Activated CD8-positive, alpha-beta T cell treated with anti-CD3 and anti-CD28 coated beads, Interleukin-2, amount 10 ng/mL, durations not matched to agents 7 days and 5 days (primary cell): ENCODE measurements at places on chromosomes 3 and 15. TPM values are rescaled to one million over a fixed set of nuclear protein-coding genes. Genes with fewer than 3 reads are reported as not detected.

The MYL3 gene
- total RNA-seq: not detected

The CD200R1L gene
- not detected for total RNA-seq

The ZPLD1 gene
- not detected for total RNA-seq

The SMARCC1 gene
- 98.1 TPM for total RNA-seq

The SEMA3B gene
- total RNA-seq: 0.84 TPM

The CCR3 gene
- total RNA-seq: 0.37 TPM

The NCK1 gene
- total RNA-seq: 39.1 TPM

The CDCP1 gene
- total RNA-seq: 17.7 TPM

The FEZF2 gene
- not detected for total RNA-seq

The ITIH1 gene
- total RNA-seq: not detected

The IL20RB gene
- total RNA-seq: 2.1 TPM

The KBTBD8 gene
- total RNA-seq: 10.8 TPM

The MGLL gene
- 2.2 TPM for total RNA-seq

The AGBL1 gene
- not detected for total RNA-seq

GRCh38 chr3:34929036-34929435, 710.3 kb upstream of the ARPP21 start:
- no peaks in the 10 kb centered on the region for H3K27me3 ChIP-seq
- H3K27ac ChIP-seq: no peak overlapping the region
- H3K4me3 ChIP-seq: no peak overlapping the region

DNA sequence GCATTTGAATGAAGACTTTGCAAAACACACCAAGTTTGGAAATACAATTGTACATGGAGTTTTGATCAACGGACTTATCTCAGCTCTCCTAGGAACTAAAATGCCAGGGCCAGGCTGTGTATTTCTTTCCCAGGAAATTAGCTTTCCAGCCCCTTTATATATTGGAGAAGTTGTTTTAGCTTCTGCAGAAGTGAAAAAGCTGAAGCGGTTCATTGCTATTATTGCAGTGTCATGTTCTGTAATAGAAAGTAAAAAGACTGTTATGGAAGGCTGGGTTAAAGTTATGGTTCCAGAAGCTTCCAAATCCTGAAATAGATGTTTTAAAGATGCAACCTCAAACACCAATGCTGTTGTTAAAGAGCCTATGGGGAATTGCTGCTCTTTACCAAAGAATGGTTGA, 11.5 kb downstream of the HTD2 start:
- peaks cover 48% of the 10 kb centered on the region for H3K36me3 ChIP-seq
- no peak for DNase-seq
- no peaks in the 10 kb centered on the region for H3K27me3 ChIP-seq

GRCh38 chr3:68972358-68972979, 40.1 kb upstream of the TAFA4 start:
- H3K27ac ChIP-seq: no peak overlapping the region
- DNase-seq: peak; percentile 66
- no peaks in the 10 kb centered on the region for H3K4me1 ChIP-seq
- no peak overlapping the region for H3K4me3 ChIP-seq

DNA sequence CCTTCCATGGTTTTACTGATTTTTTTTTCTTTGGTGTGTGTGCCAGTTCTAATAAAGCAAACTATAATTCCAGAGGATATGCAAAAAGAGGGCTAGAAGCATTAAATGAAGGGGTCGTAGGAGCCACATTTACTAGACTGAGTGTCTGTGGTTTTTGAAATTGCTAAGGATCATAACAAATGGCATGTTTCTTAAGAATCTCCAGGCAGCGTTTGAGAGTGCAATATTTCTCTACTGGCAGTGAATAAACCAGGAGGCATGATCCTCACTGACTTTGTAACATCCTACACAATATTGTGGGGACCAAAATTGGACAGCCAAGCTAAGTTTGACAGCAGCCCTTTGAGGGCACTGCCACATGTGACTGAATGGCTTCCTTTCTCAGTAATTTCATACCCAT, 115.9 kb upstream of the CCNL1 start:
- no peaks in the 10 kb centered on the region for H3K4me1 ChIP-seq
- no peaks in the 10 kb centered on the region for H3K36me3 ChIP-seq
- no peak for DNase-seq

GRCh38 chr15:85049805-85050204, 68.1 kb downstream of the PDE8A start:
- H3K36me3 ChIP-seq: peaks cover 10% of the 10 kb centered on the region
- no peak overlapping the region for H3K27ac ChIP-seq
- H3K4me3 ChIP-seq: no peak overlapping the region
- H3K4me1 ChIP-seq: peaks cover 42% of the 10 kb centered on the region
- H3K27me3 ChIP-seq: no peaks in the 10 kb centered on the region

- no peak overlapping the region for H3K27ac ChIP-seq
- no peak for DNase-seq
- peaks cover 41% of the 10 kb centered on the region for H3K4me1 ChIP-seq
- peaks cover 45% of the 10 kb centered on the region for H3K36me3 ChIP-seq
Observed at GRCh38 chr3:188180114-188180513, 26.2 kb downstream of the LPP start.

DNA sequence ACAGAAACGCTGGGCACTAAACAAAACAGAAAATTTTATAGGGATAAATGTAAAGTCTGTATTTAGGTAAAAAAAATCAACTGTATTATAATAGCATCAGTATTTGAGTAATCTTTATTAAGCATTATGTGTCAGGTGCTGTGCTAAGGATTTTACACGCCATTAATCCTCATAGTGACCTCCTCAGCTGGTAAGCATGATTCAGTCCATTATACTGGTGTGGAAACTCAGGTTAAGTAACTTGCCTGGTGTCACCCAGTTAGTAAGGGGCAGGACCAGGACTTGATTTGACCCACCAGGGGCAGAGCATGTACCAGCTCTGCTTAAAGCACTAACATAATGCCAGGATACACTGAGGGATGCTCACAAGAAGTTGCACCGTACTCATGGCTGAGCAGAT, 4.8 kb downstream of the MYO5C start:
- no peak for DNase-seq
- H3K36me3 ChIP-seq: no peaks in the 10 kb centered on the region
- H3K4me1 ChIP-seq: peaks cover 46% of the 10 kb centered on the region

DNA sequence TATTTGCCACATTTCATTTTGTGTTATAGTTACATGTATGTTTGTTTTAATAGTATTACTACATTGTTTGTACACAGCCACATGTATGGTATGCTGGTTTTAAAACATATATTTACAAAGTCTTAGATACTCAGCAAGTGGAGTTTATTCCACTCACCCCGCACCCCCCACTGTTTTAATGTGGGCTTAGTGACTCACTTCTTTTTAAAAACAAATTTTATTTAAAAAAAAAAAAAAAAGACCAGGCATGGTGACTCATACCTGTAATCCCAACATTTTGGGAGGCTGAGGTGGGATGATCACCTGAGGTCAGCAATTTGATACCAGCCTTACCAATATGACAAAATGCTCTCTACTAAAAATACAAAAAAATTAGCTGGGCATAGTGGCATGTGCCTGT, 26.9 kb upstream of the TJP1 start:
- no peak for DNase-seq
- no peaks in the 10 kb centered on the region for H3K4me1 ChIP-seq
- H3K27ac ChIP-seq: no peak overlapping the region
- no peaks in the 10 kb centered on the region for H3K36me3 ChIP-seq
- peaks cover under 1% of the 10 kb centered on the region for H3K27me3 ChIP-seq

- peaks cover 2% of the 10 kb centered on the region for H3K27me3 ChIP-seq
- no peak overlapping the region for H3K27ac ChIP-seq
- no peaks in the 10 kb centered on the region for H3K36me3 ChIP-seq
- no peak overlapping the region for H3K4me3 ChIP-seq
Observed at GRCh38 chr3:139455206-139455605, 21.1 kb downstream of the RBP2 start.

- H3K27ac ChIP-seq: no peak overlapping the region
- H3K4me1 ChIP-seq: peaks cover 18% of the 10 kb centered on the region
- H3K4me3 ChIP-seq: no peak overlapping the region
- H3K36me3 ChIP-seq: no peaks in the 10 kb centered on the region
- no peak for DNase-seq
Observed at GRCh38 chr3:186612065-186612464, 795 bp upstream of the AHSG start.

DNA sequence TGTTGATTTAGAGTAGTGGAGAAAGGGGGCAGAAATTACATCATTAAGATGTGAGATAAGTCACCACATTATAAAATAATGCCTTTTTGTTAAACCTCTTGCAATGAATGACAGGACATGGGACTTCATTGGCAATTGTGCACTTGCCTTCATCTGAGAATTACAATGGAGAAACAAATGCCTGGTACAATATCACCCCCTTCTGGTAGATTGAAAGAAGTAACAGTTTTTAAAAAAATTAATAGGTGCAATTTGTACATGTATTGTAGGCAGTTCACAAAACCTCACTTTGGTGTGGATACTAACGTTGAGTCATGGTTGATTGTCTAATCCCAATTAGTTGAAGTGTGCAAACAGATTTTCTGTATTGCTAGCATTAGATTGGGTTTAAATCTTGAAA, 4.6 kb upstream of the P2RY14 start:
- H3K4me1 ChIP-seq: peaks cover 51% of the 10 kb centered on the region
- H3K27me3 ChIP-seq: no peaks in the 10 kb centered on the region
- DNase-seq: no peak
- no peaks in the 10 kb centered on the region for H3K36me3 ChIP-seq
- no peak overlapping the region for H3K4me3 ChIP-seq

DNA sequence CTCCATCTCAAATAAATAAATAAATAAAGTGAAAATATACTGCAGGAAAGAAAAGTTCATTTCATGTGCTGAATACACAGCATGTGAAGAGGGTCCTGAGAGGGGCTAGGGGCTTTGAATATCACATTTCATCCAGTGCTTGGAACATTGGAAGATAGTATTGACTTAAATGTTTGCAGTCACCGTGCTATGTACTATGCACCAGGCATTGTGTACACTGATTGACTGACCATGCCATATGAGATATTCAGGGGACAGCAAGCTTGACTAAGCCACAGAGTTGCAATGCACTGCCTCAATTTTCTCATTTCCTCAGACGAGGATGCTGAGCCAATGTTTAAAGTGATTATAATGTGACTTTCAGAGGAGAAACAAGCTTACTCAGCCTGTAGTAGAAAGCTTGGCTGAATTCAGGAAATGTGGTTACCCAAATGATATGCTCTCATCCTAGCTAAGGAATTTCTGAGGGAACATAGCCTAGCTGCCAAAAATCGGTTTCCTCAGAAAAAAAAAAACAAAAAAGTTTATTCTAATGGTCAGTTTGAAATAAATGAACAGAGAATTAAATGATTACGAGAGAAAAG, 557.9 kb downstream of the FGF12 start:
- H3K27ac ChIP-seq: no peak overlapping the region
- no peaks in the 10 kb centered on the region for H3K27me3 ChIP-seq
- no peaks in the 10 kb centered on the region for H3K4me1 ChIP-seq
- H3K4me3 ChIP-seq: no peak overlapping the region
- H3K36me3 ChIP-seq: no peaks in the 10 kb centered on the region

- H3K27ac ChIP-seq: no peak overlapping the region
- H3K36me3 ChIP-seq: peaks cover 46% of the 10 kb centered on the region
- no peaks in the 10 kb centered on the region for H3K27me3 ChIP-seq
- no peak overlapping the region for H3K4me3 ChIP-seq
Observed at GRCh38 chr3:49733551-49733950, 9.8 kb upstream of the GMPPB start.

DNA sequence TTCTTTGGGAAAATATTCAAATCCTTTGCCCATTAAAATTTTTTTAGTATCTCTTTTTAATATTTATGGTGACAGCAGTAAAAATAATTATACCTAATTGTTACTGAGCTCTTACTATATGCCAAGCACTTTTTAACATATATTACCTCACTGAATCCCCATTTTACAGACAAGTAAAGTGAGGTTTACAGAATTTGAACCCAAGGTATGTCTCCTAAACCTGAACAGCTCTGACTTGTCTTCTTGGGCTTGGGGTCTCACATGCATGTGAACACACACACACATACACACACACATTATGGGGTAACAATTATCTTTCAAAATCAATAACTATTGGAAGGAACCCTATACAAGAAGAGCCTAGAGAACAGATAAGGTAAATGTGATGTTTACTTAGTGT, 62.2 kb upstream of the ADCY5 start:
- no peak overlapping the region for H3K27ac ChIP-seq
- no peaks in the 10 kb centered on the region for H3K27me3 ChIP-seq
- no peak for DNase-seq
- peaks cover 3% of the 10 kb centered on the region for H3K36me3 ChIP-seq
- H3K4me3 ChIP-seq: no peak overlapping the region

DNA sequence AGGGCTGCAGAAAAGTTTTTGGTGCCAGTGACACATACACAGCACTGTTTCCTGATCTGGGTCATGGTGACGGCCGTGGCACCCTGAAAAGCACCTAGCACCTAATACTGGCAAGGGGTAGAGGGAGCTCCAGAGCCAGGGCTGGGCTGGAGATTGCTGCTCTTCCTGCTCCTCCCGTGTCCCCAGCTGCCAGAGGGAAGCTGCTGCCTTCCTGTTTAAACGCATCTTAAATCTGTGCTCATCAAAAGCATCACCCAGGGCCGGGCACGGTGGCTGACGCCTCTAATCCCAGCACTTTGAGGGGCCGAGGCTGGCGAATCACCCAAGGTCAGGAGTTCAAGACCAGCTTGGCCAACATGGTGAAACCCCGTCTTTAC, 156.7 kb upstream of the MEF2A start:
- H3K4me1 ChIP-seq: peaks cover 15% of the 10 kb centered on the region
- H3K36me3 ChIP-seq: no peaks in the 10 kb centered on the region
- no peak overlapping the region for H3K27ac ChIP-seq
- DNase-seq: peak; percentile 36
- H3K27me3 ChIP-seq: no peaks in the 10 kb centered on the region

DNA sequence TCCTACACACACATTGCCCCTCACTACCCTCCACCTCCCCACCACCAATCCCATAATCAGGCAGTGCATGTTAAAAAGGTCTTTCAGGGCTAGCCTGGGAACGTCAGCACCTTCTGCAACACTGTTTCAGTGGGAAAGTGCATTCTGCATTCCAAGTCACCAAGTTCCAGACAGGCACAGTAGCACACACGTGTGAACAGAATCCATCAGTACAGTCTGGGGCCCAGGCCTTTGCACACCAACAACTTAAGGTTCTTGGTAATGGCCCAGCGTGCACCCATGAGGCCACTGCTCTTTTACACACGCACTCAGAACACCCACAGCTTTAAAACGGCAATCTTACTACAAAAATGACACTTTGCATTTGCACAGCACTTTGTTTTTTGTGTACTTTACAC, 1.2 kb downstream of the ANXA2 start:
- peaks cover 50% of the 10 kb centered on the region for H3K36me3 ChIP-seq
- H3K27ac ChIP-seq: peak overlapping the region; percentile 92
- peaks cover 5% of the 10 kb centered on the region for H3K27me3 ChIP-seq
- no peak for DNase-seq
- H3K4me1 ChIP-seq: peaks cover 63% of the 10 kb centered on the region

- no peak overlapping the region for H3K27ac ChIP-seq
- no peak overlapping the region for H3K4me3 ChIP-seq
- no peaks in the 10 kb centered on the region for H3K36me3 ChIP-seq
- H3K4me1 ChIP-seq: no peaks in the 10 kb centered on the region
- H3K27me3 ChIP-seq: peaks cover 3% of the 10 kb centered on the region
Observed at GRCh38 chr3:111913163-111913763, 54.2 kb downstream of the PHLDB2 start.

- no peak for DNase-seq
- H3K27me3 ChIP-seq: no peaks in the 10 kb centered on the region
- no peak overlapping the region for H3K4me3 ChIP-seq
Observed at GRCh38 chr3:72164635-72164978, 379.7 kb upstream of the PROK2 start.

GRCh38 chr3:52123106-52123725, 31.0 kb downstream of the POC1A start:
- no peak overlapping the region for H3K27ac ChIP-seq
- DNase-seq: peak; percentile 79
- no peaks in the 10 kb centered on the region for H3K27me3 ChIP-seq
- H3K4me1 ChIP-seq: peaks cover 32% of the 10 kb centered on the region
- no peak overlapping the region for H3K4me3 ChIP-seq
- H3K36me3 ChIP-seq: peaks cover 45% of the 10 kb centered on the region
